Left colon (tissue), 2 donors: ENCODE measurements at places on chromosomes 6 and 20. TPM values are rescaled to one million over a fixed set of nuclear protein-coding genes. Genes with fewer than 3 reads are reported as not detected.

DNA sequence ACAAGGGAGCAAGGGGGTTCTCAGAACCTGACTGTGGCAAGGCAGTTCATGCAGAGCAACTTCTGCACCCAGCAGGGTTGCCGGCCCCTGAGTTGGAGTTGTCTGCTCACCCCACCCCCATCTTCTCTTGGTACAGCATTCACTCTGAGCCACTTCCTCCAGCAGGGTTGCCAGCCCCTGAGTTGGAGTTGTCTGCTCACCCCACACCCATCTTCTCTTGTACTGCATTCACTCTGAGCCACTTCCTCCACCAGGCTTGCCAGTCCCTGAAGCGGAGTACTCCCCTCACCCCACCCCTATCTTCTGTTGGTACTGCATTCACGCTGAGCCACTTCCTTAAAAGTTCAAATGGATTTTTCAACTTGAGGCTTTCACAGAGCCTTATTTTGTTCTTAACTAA lies 79.7 kb upstream of the SYNDIG1 start:
- no peak for DNase-seq

The TMEM217 gene
- 1.4 TPM for total RNA-seq

- DNase-seq: no peak
Observed at GRCh38 chr6:4282926-4283325, 147.6 kb upstream of the ECI2 start.

- DNase-seq: no peak
Observed at GRCh38 chr6:132052096-132052495, 100.9 kb upstream of the CCN2 start.

GRCh38 chr6:90584636-90585255 lies 2.1 kb downstream of the MAP3K7 start:
- no peak for DNase-seq

The APOBEC2 gene
- not detected for total RNA-seq

DNA sequence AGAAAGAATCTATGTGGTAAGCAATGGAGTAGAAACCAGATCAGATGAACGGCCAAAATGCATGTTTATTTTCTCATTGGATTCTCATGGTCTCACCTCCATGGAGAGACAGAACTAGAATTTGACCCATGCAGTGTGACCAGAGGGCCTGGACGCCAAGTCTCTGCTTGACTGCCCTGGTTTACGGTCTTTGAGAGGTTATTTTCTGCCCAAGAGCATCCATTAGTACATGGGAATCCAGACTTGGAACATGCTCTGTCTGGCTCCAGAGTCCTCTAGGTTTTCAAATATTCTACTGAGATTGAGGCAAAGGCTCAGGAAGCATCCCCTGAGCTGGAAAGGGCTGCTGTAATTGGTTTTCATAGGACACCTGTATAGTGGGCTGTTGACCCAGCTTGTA lies 45.5 kb upstream of the UST start:
- no peak for DNase-seq

GRCh38 chr6:170471491-170471890 lies 81.6 kb downstream of the PSMB1 start:
- DNase-seq: no peak

GRCh38 chr6:34236131-34236442 lies 586 bp upstream of the HMGA1 start:
- no peak for DNase-seq

GRCh38 chr6:169252505-169253189 lies 999 bp downstream of the THBS2 start:
- no peak for DNase-seq

GRCh38 chr6:12355354-12355753 lies 65.2 kb downstream of the EDN1 start:
- DNase-seq: no peak

GRCh38 chr6:133705066-133705465 lies 183.8 kb upstream of the TCF21 start:
- DNase-seq: no peak

DNA sequence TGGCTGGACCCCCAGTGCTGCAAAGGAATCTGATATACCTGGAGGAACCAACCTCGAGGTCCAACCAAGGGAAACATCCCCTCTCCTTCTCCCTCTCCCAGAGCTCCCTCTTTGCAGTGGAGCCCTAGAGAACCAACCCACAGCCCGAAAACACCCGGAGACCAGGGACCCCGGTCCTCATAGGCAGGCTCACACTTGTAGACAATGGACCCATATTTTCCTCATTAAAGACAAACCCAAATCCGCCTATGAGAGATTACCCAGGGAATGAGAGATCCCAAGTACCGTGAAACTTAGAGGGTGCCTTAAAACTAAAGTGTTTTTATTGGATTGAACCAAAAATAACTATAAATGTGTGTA lies 9.6 kb upstream of the FOXF2 start:
- DNase-seq: no peak

GRCh38 chr6:98323605-98324004 lies 510.8 kb upstream of the POU3F2 start:
- no peak for DNase-seq

The TNNC2 gene
- 5.1 TPM for total RNA-seq

DNA sequence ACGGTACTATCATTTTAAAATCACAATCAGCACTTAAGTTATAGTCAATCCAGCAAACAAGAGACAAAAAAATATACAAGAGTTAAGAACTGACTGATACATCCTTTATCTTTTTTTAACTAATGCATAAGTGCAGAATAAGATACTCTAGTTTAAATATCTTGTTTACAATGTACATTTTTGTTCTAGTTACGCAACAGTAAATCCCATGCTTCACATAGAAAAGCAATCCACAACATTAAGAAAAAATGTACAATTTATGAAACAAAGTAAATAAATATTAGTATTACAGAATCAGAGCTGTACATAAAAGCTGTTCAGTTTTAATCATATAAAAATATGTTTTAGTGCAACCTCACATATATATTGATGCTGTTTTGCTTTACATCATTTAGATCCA lies 192.6 kb downstream of the HIVEP2 start:
- DNase-seq: no peak

DNA sequence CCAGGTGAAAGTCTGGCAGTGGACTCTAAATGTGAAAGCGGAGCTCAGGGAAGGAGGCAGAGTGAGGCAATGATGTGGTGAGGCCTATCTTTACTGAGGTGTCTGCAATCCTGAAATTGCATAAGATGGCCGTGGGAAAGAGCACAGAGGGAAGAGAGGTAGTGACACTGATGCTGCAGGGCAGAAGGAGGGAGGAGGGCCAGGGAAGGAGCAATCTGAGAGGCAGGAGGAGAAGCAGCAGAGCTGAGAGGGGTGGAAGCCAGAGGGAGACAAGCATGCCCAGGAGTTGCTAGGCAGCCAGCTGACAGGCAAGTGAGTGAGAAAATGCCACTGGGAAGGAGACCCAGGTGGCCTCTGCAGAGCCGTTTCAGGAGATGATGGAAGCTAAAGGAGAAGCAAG lies 97.4 kb upstream of the CNR1 start:
- no peak for DNase-seq

The TAP2 gene
- 109 TPM for total RNA-seq
